NCI-H1436 treated with DMSO at 0.1 percent for 48 hours (cell line): ENCODE measurements at places on chromosomes 6 and 20.

- no peak for DNase-seq
Observed at GRCh38 chr6:20791074-20791473, 256.8 kb downstream of the CDKAL1 start.

DNA sequence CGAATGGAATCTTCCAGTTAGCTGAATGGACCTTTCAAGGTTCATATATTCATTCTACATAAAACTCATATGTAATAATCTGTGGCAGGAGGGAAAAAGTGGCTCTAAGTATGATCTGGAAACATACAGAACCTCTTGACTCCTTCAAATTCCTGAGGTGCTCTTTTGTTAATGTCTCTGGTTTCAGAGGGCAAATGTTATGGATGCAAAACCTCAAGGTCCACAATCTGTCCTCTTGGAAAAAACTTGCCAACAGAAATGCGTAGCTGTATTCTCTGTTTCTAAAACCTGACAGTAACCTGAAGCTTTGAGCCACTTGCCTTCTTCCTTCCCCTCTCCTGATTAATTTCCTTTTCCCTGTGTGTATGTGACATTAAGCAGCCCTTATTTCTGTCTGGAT, 80.9 kb upstream of the SUPT3H start:
- DNase-seq, result no peak

DNA sequence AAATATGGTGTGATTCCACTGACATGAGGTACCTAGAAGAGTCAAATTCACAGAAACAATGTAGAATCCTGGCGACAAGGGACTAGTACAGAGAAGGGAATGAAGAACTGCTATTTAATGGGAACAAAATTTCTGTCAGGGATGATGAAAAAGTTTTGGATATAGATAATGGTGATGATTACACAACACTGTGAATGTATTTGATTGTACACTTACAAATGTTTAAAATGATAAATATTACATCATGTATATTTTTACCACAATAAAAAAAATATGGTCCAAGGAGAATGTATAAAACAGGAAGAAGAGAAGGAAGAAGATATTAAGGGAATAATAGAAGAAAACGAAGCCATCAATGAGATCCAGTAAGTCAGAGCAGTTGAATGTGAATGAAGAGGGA, 8.4 kb upstream of the E2F3 start:
- no peak for DNase-seq

DNA sequence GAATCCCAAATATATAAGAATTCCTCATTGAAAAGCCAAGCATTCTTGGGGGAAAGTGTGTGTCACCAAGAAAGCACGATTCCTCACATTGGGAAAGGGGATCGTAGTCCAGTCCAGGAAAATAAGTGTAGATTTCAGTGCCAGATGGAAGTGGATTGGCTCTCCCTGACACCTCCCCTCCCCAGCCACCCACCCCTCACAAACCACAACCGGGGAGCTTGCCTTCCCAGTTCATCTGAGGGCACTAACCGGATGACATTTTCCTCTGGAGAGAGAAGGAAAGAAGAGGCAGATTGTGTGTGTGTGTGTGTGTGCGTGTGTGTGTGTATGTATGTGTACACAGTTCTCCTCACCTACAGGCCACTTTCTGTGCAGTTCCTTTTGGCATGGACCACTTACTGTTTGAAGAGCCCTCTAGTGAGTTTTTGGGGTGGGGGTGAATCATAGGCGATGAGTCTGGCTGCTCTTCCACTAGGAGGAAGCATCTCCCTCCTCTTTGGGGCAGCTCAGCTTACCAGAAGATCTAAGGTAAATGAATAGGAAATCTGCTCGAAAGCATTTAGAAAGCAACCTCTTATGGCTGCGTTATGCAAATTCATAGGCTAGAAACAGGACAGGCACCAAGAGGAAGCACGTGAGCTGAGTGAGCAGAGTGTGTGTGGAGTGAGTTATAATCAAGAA, 20.8 kb downstream of the DAAM2 start:
- peak; percentile 68 for DNase-seq

GRCh38 chr6:119535332-119535731, 185.8 kb upstream of the MAN1A1 start:
- DNase-seq, result no peak

DNA sequence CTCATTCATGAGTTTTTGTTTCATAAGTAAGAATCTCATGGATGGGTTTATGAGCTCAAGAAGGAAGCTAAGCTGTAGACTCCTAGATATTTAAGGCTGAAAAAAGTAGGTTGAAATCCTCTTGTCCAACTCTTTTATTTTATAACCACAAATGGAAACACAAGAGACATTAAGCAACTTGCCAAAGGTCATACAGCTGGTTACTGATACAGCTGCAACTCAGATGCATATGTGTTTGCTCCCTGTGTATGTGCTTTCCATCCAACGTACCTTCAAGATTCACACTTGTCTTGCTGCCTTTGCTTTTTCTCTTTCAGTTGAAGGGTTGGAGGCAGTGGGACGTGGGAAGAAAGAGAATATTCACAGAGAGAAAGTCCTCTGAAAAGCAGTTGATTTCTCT, 153.5 kb upstream of the STMND1 start:
- DNase-seq, result no peak

DNA sequence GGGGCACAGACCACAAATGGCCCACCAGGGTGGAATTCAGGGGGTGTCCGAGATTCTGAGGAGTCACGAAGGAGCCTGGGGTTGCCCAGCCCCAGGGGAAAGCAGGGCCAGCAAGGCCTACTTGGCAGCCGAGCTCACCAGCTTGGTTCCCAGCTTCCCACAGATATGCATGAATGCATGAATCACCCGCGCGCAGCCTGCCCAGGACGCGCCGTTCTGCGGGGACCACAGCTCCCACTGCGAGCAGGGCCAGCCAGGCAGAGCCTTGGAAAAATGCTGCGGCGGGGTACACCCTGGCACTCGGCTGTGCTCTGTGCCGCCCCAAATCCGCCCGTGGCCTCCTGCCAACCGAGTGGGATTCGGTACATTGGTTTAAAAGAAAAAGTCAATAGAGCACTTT, 211.0 kb downstream of the NFATC2 start:
- DNase-seq, result no peak

DNA sequence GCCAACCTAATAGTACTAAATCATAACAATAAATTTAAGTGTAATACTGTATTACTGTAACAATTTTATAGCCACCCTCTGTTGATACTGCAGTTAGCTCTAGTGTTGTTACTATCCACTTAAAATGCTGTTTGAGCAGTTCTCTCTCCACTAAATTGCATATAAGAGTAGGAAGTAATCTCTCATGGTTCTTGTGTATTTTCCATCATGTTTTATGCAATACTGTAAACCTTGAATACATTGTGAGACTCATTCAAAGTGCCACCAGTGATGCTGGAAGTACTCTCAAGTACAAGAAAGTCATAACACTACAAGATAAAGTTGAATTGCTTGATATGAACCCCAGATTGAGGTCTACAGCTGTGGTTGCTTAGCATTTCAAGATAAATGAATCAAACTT, 65.5 kb downstream of the WASF1 start:
- DNase-seq, result no peak

DNA sequence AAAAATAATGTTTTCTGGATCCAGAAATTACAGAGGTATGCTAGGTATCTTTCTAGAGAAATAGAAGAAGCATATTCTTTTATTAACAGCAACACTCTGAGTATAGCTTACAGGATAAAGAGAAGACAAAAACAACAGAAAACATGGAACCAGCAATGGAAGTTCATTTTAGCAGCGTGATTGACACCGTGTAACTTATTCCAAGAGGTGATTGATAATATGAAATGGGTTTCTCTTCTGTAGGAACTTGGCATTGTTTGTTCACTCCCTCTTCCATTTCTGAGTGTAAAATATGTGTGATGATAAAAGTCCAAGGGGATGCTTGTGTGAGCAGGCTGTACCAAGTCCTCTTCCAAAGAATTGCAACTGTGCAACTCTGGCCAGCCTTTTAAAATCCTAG, 303.0 kb downstream of the COL12A1 start:
- DNase-seq, result no peak

DNA sequence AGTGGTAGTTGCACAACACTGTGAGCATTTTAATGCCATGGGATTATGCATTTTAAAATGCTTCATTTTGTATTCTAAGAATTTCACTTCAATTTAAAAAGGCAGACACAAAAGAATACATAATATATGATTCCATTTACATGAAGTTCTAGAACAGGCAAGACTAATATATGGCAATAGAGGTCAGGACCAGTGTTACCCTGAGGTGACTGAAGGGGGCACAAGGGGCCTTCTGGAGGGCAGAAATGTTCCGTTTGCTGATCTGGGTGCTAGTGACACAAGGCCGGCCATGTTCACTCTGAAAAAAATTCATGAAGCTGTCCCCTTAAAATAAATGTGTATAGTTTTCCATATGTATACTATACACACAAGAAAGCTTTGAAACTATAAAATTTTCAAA, 28.5 kb downstream of the TASP1 start:
- no peak for DNase-seq

DNA sequence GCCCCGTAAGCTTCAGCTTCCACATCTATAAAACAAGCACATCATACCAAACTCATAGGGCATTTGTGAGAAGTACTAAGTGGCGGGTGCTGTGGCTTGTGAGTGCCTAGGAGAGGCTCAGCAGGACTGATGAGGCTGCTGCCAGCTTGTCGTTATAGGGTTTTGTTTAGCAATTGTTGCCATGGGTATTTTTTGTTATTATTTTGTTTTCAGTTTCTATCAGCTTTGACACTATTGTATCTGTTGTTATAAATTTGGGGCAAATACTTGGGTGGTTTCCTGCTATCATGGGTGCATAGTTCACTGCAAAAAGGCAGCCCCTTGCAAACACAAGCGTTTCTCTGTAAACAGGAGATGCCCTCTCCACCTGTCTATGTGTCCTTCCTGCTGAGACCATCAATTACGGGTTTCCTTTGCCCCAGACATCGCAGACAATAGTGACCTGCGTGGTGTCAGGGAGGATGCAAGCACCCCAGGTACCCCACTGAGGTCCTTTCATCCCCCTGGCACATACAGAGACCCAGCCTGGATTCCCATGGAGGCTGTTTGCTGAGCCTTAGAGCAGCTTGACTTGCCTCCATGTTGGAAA, 3.1 kb upstream of the CCDC167 start:
- DNase-seq, result no peak

- no peak for DNase-seq
Observed at GRCh38 chr6:20702366-20702765, 168.1 kb downstream of the CDKAL1 start.
